NCI-H2081 (cell line): ENCODE measurements at places on chromosomes 16 and 17.

- DNase-seq: no peak
These were observed 52.7 kb downstream of the VMP1 start for GRCh38 chr17:59760160-59760559.

GRCh38 chr17:49496183-49496866, 1.2 kb downstream of the NGFR start:
- peak; percentile 61 for DNase-seq

DNA sequence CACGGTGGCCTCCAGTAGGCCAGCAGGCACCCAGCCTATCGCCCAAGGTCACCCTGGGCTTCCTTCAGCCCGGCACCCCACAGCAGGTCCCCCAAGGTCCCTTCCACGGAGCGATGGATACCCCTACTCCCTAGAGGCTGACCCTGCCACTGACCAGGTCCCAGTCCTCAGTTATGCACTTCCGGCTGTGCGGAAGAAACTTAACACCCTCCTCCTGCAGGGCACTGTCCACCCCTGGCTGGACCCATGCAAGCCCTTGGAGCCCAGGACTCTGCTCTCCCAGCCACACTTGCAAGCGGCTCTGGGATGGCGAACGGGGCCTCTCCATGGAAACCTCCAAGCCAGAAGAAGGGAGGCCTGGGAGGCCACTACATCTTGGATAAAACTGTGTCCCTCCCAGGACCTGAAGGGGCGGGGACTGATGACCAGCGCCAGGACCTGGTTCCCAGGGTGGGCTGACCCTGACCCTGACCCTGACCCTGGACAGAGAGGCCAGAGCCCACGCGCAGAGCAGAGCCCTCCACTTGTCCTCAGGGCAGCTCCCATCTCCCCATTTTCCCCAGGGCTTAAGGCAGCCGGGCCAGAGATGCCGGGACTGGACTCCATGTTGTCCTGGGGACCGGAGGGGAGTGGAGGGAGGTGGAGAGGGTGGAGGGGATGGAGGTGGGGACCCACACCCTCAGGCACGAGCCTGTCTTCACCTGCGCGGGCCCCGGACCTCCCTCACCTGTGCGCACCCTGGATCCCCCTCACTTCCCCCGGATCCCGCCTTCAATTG, 734 bp downstream of the CEP131 start:
- DNase-seq: no peak

- DNase-seq: no peak
These were observed 13.3 kb upstream of the SPOP start for GRCh38 chr17:49691086-49691676.

DNA sequence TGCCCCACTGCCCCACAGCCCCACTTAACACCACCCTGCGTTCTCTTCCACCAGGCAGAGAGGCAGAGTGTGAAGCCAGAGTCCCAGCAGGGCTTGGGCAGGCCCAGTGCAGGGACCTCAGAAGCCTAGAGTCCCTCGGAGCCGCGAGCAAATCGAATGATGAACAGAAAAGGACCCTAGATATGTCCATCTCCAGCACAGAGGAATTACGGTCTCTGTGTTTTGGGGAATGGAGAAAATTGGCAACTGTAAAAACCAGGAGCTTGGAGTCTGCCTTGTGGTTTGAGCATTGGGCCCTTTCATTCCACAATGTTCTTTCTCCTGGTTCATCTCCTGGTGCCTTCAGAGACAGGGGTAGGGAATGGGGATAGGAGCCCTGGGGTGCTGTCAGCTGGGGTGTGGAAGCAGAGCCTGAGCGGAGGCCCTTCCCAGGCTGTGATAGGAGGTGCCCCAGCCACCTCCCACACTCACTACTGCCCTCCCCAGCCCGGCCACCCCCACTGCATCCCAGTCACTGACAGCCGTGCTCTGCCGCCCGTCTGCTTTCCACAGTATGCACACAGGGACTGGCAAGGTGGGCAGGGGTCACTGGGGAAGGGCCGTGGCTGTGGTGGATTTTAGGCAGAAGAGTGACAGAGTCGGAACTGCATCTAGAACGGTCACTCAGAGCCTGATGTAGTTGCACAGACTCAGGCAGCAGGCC, 26.7 kb downstream of the TBX4 start:
- DNase-seq: no peak

DNA sequence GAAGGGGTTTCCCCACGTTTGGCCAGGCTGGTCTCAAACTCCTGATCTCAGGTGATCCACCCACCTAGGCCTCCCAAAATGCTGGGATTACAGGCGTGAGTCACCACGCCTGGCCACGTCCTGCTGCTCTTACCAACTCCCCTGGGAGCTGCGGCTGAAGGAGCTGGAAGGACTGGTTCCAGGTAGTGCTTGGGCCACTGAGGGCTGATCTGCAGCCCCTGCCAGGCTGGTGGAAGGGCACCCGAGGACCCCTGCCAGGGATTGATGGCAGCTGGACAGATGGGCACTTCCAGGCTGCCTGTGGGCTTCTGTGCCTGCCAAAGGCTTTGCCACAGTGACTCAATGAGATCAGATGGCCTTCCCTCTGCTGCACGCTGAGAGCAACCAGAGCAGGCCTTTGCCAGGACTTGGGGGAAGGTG, 2.3 kb downstream of the OXLD1 start:
- DNase-seq: no peak

GRCh38 chr17:43129671-43130010, 4.5 kb upstream of the BRCA1 start:
- DNase-seq: no peak

GRCh38 chr17:80380068-80380467, 34.9 kb upstream of the ENDOV start:
- DNase-seq: no peak

DNA sequence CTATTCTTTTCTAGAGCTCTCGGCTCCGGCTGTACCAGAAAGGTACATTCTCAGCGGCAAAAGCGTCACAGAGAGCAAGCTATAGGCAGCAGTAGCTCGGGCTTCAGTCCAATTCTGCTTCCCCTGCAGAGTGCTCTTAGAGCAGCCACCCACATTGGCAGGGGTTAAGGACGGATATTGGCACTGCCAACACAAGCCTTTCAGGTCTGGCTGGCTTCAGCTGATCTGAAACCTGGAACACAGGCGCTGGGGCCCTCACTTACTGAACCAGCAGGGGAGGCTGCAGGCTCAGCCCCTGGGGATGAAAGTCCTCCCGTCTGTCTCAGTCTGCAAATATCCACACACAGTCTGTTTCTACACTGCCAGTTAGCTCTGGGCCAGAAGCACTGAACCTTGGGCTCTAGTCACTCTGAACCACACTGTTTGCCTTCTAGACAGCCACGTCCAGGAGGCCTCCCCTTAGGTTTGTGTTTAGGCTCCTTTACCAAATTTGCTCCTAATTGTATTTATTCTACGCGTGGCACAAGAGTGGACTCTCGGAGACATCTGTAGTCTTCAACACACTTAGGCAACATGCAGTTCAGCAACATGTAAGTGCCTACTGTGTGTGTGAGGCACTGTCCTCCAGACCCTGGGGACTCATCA, 40.1 kb downstream of the HIC1 start:
- peak; percentile 82 for DNase-seq

DNA sequence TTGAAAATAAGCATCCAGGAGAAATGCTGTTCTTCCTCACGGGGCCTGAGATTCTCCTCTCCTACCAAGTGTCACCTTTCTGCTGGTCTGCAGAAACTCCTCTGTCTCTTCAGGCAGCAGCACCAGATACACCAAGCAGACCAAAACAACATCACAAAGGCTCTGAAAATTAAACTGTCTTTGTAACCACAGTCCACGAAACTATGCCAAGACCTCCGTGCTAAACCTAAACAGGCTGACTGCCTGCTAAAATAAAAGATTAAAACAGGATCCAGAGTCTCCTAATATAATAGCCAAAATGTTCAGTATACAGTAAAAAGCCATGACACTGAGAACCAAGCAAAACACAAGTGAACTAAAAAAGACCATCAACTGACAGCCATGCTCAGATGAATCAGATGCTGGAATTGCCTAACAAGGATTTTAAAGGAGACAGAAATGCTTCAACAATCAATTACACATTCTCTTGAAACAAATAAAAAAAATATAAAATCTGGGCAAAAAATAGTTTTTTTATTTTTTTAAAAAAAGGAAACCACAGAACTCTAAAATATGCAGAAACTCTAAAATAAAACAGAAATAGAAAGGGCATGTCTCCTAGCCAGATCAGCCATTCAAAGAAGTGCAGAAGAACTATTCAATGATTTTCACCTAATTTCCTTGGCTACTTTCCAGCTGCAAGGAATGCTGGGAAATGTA, 50.3 kb upstream of the TOX3 start:
- no peak for DNase-seq

DNA sequence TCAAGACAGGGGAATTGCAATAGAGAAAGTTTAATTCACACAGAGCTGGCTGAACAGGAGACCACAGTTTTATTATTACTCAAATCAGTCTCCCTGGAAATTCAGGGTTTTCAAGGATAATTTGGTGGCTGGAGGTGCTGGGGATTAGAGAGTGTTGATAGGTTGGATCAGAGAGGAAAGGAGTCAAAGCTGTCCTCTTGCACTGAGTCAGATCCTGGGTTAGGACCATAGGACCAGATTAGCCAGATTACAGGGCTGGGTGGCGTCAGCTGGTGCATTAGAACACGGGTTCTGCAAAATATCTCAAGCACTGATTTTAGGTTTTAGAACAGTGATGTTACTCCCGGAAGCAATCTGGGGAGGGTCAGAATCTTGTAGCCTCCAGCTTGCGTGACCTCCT, 1.8 kb upstream of the NSMCE1 start:
- no peak for DNase-seq

DNA sequence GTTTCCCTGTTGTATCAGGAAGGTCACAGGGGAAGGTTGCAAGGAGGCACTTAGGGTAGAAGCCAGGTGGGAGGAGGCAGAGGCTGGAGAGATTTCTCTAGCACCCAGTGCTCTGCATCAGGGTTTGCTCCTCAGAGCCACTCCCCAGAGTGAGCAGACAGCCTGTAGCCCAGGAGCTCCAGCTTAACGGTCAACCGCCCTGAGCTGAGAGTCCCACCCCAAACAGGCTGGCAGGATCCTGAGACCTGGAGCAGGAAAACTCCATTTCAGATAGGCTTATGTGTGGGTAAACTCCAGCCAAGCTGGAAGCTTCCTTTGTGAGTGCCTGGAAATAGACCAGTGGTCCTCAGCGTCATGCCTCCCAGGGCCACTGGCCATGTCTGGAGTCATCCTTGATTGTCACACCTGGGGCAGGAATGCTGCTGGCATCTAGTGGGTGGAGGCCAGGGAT, 37.9 kb downstream of the MPRIP start:
- no peak for DNase-seq
